ENCODE measurements at places on chromosomes 6 and 20.

DNA sequence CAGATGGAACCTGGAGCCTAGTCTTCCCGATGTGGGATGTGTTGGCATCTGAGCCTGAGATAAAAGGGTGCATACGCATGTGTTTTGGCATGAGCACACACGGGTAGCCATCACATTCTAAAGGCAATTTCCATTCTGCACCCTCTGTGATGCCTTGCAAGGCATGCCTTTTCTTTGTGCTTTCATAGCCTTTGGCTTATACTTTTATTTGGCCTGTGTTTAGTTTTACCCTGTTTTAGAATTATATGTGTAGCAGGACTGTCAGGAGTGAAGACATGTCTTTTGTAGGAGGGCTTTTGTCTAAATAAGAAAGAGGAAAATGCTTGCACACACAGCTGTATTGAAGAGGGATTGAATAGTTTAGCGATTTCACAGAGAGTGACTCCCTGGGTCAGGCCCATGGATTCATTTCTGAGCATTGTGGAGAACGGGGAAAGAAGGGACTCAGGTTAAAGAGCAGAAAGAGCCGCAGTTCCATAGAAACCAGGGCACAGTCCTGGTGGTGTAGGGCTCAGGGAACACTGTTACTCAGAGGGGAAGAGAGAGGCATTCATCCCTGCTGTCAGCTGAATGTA is 530.2 kb downstream of the DHX35 start:
- no peak for DNase-seq

GRCh38 chr6:167422934-167423333 is 98.0 kb downstream of the TTLL2 start:
- no peak for DNase-seq

- DNase-seq = peak; percentile 36
Measured at GRCh38 chr6:139373154-139373927, 1.1 kb downstream of the CITED2 start.

DNA sequence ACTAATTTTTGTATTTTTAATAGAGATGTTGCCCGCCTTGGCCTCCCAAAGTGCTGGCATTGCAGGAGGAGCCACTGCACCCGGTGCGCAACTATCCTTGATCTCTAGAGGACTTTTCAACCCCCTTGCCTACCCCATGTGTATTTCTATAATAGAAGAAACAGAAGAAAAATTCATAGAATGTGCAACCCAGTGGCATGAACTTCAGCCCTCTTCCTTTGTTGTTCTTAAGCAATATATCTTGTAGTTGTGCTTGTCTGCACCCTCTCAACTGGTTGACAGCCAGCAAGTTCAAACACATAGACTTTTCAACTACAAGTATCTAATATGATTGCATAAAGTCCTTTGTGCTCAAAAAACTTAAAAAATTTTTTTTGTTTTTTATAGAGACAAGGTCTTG is 72.3 kb upstream of the NCOA3 start:
- no peak for DNase-seq

DNA sequence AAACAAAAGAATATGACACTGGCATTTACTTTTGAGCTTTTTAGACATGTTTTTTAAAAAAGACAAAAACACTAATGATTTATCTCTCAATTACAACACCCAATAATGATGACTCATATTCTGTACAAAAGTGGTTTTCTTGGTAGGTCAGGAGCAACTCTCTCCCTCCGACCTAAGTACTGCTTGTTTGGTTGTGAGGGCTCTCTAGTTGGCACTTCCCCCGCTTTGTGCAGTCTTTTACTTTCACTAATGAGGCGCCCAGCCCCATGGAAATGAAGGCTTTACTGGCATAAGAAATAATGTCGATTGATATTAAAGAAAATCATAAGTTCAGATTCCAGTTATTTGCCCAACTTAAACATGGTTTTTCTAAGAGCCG is 1.3 kb downstream of the KPNA5 start:
- DNase-seq = no peak

DNA sequence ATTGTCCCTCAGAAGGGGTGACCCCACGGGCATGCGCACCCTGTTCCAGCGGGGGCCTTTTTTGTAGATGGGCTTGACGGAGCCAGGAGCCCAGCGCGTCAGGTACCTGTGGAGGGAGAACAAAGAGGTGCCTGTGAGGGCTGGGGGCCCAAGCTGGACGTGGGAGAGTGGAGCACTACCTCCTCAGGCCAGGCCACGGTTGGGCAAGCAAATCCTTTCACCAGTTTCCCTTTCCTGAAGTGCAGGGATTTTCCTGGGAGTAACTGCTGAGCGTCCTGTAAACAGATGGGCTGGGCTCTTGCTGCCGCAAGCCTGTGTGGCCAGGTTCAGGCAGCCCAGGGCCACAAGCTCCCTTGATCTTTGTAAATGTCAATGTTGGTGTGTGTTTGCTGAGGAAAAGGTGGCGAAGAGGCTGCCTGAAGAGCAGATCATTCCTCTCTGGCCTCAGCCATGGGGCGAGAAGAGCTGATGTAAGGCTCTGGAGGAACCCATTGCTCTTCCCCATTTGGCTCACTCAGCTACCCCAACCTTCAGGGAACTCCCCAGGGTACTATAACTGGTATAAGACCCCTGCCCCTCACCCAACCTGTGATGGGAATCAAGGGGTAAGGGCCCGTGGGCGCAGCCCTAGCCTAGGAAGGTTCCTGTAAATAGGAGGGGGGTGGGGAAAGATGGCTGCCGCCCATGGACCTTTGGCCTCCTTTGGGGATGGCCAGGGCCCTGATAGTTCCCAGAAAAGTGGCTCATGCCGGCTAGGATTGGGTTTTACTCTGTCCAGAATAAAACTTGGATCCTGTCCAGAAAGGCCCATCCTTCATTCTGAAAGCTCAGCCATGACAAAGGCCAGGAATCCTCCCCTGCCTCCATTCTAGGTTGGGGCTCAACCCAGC is 15.5 kb downstream of the MRPS18A start:
- DNase-seq = no peak

- DNase-seq = no peak
Measured at GRCh38 chr6:47817749-47818148, 35.9 kb downstream of the OPN5 start.

DNA sequence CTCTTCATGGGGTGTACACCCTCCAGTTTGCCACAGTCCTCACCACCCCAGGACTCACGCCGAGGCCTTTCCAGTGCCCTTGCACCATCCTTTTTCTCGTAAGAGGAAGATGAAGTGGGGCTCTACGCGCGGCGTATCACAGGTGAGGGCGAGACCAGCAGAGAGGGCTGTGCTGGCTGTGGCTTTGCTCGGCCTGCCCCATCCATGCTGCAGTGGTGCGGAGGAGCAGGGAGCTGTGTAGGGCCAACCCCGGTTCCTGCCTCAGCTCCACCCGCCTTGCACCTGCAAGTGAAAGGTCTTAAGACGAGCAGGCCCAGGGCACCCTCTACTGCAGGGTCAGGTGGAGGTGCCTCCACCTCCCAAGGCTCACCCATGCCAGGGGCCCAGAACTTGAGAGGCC is 24.1 kb downstream of the RBCK1 start:
- no peak for DNase-seq

DNA sequence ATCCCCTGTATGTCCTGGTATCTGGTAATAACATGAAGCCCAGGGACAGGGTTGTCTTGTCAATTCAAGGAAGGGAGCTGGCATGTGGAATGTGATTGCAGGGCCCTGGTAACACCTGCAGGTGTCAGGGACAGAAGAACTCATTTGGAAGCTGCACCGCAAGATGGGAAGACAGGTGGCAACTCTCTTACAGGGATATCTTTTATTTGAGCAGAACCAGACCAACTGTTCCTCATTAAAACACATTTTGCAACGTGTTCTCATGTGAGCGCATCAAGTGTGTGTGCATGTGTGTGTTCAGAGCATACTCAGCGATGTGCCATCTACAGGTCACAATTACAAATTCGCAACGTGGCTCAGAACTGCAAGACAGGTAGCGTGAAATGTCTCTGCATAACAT is 370.9 kb upstream of the SOX4 start:
- no peak for DNase-seq

GRCh38 chr6:149761438-149761837 is 11.9 kb downstream of the PCMT1 start:
- DNase-seq = no peak

DNA sequence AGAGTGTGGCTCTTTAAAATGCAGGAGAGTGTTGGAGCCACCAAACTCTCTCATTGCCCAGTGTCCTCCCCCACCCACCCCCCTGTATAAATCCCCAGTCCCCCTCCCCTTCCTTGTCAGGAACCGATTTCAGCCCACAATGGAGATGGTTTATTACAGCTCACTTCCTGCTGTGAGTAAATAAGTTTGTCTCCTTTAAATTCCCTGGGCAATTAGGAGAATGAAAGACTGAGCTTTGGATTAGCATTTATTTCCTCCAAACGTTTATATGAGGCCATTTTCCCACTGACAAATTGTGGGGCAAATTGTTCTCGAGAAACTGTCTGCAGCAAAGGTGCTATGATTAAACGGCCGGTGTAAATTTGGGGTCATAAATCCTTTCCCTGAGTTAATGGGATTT is 128.8 kb downstream of the DHX35 start:
- DNase-seq = no peak
